Endothelial cell (in vitro differentiated cells): ENCODE measurements at places on chromosomes 4 and X.

DNA sequence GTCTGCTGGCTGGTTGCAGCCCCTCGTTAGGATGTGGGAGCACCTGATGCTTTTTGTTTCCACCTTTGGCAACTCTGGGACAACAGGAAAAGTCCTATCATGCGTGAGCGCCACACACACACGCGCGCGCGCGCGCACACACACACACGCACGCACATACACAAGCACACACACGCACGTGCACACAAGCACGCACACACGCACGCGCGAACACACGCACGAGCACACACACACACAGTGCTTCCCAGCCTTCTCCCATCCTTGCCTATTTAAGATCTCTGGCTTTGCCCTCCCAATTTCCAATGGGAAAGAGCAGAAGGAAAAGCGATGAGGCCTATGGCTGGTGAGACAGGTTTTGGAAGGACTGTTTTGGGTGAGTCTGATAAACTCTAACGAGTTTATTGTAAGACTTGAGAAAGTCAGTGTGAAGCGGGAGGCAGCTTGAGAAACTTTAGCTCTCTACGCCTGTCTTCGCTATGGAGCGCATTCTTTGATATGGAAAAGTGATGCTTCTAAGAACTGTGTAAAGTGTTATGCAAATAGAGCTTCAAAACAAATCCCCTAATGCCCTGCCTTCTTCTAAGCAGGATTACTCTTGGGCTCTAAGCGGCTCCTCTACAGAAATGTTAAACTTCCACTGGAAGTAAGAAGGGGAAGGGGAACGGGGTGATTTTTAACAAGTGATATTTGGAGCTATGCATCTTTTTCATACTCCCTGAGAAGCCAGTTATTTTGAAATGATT lies 11.8 kb downstream of the SUPT20HL1 start:
- no peaks in the 10 kb centered on the region for H3K36me3 ChIP-seq
- H3K27me3 ChIP-seq, result no peaks in the 10 kb centered on the region
- H3K4me1 ChIP-seq, result peaks cover 2% of the 10 kb centered on the region
- H3K4me3 ChIP-seq, result peak overlapping the region; percentile 51
- H3K27ac ChIP-seq, result no peak overlapping the region

- no peak overlapping the region for H3K4me3 ChIP-seq
- no peak for DNase-seq
- H3K27me3 ChIP-seq, result no peaks in the 10 kb centered on the region
- peaks cover 4% of the 10 kb centered on the region for H3K4me1 ChIP-seq
Measured at GRCh38 chr4:164802301-164802901, 48.5 kb downstream of the SMIM31 start.

DNA sequence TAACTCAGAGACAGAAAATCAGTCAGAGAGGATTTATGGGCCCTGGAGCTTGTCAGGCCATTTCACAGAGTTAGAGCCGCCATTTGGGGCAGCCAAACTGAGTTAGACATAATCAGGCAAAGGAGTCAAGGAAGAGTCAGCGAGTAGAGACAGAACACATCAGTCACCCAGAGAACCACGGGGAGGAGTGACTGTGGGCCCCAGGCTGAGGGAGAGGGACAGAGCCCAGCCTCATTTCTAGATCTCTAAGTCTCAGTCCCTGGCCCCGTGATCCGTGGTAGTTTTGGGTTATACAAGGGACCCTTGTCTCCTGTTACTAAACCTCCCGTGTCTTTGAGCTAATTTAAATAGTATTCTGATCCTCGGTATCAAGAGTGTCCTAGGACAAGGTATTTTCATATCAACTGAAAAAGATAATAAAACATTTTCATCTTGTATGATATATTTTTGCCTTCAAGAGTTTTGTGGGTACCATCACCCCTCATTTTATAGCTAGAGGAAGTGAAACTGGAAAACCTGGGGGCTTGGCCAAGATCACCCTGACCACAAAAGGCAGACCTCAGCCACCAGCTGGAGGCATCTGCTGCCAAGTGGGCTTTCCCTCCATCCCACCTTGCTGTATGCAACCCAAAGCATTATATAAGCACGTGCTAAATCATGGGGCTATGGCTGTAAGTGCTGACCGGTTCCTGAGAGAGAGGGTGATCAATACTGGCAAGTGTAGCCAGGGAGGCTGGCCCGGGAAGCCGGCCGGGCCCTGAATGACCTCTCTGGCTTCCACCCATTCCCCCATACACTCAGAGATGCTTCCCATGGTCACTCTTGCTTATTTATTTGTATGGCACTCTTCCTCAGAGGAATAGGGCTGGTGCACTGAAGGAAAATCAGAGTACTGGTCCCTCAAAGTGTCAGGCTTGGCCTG lies 204.1 kb downstream of the BCOR start:
- no peak for DNase-seq
- H3K36me3 ChIP-seq, result no peaks in the 10 kb centered on the region
- H3K4me1 ChIP-seq, result peaks cover 16% of the 10 kb centered on the region
- no peak overlapping the region for H3K4me3 ChIP-seq
- peaks cover 3% of the 10 kb centered on the region for H3K27me3 ChIP-seq
- no peak overlapping the region for H3K27ac ChIP-seq

DNA sequence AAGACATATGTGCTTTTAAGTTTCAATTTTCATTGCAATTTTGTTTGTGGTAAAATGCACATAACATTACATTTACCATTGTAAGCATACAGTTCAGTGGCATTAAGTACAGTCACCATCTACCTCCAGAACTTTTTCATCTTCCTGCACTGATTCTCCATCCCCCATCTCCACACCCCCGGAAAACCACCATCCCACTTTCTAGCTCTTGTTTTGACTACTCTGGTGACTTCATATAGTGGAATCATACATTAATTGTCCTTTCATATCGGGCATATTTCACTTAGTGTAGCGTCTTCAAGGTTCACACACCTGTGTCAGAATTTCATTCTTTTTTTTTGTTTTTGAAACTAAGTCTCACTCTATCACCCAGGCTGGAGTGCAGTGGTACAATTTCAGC lies 143.5 kb downstream of the GPR143 start:
- H3K4me3 ChIP-seq, result no peak overlapping the region
- H3K27ac ChIP-seq, result no peak overlapping the region
- H3K27me3 ChIP-seq, result peaks cover 4% of the 10 kb centered on the region
- no peak for DNase-seq
- no peaks in the 10 kb centered on the region for H3K4me1 ChIP-seq

- no peak for DNase-seq
- H3K36me3 ChIP-seq, result no peaks in the 10 kb centered on the region
- H3K27ac ChIP-seq, result no peak overlapping the region
- no peaks in the 10 kb centered on the region for H3K4me1 ChIP-seq
- H3K4me3 ChIP-seq, result no peak overlapping the region
Measured at GRCh38 chr4:15436513-15436912, 8.7 kb downstream of the C1QTNF7 start.

DNA sequence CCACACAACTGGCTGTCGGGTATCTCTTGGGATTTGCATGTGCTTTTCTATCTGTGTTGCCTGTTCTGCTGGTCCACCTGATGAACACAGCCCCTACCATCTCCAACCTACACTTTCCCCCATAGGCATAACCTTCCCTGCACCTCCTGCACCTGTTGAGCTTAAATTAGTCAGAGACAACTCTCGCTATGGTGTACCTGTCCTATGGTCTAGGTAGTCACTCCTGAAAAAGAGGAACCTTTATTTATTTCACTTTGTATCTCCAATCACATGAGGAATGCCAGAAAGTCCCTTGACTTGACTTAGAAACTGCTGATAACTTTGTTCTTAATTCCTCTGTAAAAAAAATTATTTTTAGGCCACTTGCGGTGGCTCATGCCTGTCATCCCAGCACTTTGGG lies 338.1 kb downstream of the DHRSX start:
- H3K4me3 ChIP-seq, result peak overlapping the region; percentile 35
- no peak overlapping the region for H3K27ac ChIP-seq
- no peak for DNase-seq
- no peaks in the 10 kb centered on the region for H3K4me1 ChIP-seq
- peaks cover 15% of the 10 kb centered on the region for H3K36me3 ChIP-seq

GRCh38 chr4:14165222-14165920 lies 537.8 kb upstream of the BOD1L1 start:
- no peaks in the 10 kb centered on the region for H3K4me1 ChIP-seq
- no peak for DNase-seq
- no peaks in the 10 kb centered on the region for H3K36me3 ChIP-seq
- H3K27me3 ChIP-seq, result no peaks in the 10 kb centered on the region
- no peak overlapping the region for H3K27ac ChIP-seq

- H3K27ac ChIP-seq, result no peak overlapping the region
- no peak overlapping the region for H3K4me3 ChIP-seq
- H3K27me3 ChIP-seq, result no peaks in the 10 kb centered on the region
Measured at GRCh38 chrX:12309040-12309743, 170.9 kb downstream of the FRMPD4 start.

DNA sequence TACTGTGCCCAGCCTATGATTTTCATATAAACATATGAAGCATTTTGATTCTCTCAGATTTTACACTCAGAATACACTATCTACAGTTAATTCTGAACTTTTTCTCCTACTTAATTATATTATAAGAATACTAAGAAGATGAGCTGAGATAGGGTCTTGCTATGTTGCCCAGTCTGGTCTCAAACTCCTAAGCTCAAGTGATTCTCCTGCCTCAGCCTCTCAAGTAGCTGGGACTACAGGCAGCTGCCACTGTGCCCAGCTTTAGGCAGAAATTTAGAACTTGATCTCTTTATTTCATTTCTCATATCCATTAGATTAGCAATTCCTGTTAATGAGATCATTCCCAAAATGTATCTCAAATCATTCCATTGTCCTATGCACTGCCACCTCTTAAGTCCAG lies 4.7 kb upstream of the LARP1B start:
- H3K36me3 ChIP-seq, result no peaks in the 10 kb centered on the region
- no peak for DNase-seq
- H3K27me3 ChIP-seq, result peaks cover 5% of the 10 kb centered on the region
- H3K4me3 ChIP-seq, result no peak overlapping the region

DNA sequence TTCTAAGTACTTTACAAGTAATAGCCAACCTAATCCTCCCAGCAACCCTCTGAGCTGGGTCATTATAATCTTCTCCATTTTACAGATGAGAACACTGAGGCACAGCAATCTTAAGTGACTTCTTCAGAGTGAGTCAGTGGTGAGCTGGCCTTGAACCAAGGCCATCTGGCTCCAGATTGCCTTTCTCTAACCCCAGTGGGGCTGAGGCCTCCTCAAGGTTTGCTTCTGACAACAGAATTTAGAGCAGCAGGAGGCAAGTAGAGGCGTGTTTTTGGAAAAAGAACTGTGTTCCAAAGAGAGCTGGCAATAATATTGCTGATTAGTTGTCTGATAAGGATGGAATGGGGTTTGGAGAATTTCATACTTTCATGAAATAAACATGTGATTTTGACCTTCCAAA lies 41.2 kb downstream of the PIR start:
- H3K4me3 ChIP-seq, result no peak overlapping the region
- no peak overlapping the region for H3K27ac ChIP-seq
- H3K36me3 ChIP-seq, result peaks cover 3% of the 10 kb centered on the region
- DNase-seq, result no peak
- H3K4me1 ChIP-seq, result peaks cover 3% of the 10 kb centered on the region

DNA sequence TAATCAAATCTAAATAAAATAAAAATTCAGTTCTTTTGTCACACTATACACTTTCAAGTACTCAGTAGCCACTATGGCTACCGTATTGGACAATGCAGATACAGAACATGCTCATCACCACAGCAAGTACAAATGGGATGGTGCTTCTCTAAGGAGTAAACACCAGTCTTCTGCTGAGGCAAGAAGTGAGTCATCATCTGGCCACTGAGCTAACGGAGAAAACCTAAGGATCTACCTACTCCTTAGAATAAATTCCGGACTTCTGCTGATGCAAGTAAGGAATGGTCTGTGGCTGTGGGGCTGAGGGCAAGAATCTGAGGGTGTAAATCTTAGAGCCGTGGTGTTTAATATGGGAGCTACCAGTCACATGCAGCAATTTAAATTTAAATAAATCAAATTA lies 11.3 kb upstream of the RBMXL3 start:
- no peaks in the 10 kb centered on the region for H3K4me1 ChIP-seq
- no peaks in the 10 kb centered on the region for H3K36me3 ChIP-seq
- H3K27ac ChIP-seq, result no peak overlapping the region
- H3K4me3 ChIP-seq, result no peak overlapping the region
- H3K27me3 ChIP-seq, result no peaks in the 10 kb centered on the region

DNA sequence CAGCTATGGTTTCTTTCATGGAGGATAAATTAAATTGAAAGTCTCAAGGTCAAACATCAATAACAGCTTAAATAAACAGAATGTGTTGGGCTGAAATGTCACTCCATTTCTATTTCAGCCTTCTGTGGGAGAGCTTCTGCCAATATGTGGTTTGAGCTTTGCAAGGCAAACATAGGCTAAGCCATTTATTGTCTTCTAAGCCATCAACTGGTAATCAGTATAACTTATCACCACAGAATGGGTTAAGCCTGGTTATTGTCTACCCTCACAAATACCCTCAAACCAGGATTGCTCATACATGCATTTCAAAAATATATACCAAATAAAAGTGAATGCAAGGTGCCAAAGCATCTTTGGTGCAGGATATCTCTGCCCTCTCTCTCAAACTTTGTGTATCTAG lies 52.7 kb downstream of the GABRB1 start:
- no peak overlapping the region for H3K27ac ChIP-seq
- no peaks in the 10 kb centered on the region for H3K27me3 ChIP-seq
- H3K36me3 ChIP-seq, result no peaks in the 10 kb centered on the region
